ENCODE measurements at places on chromosomes 2 and 18. TPM values are rescaled to one million over a fixed set of nuclear protein-coding genes. Genes with fewer than 3 reads are reported as not detected.

UGT1A1 gene
- 0.61 TPM for total RNA-seq

TEX44 gene
- not detected for total RNA-seq

CENPA gene
- 11.6 TPM for total RNA-seq

AGAP1 gene
- total RNA-seq = 11.2 TPM

STAMBP gene
- total RNA-seq = 77.8 TPM

CMPK2 gene
- 0.26 TPM for total RNA-seq

ANO7 gene
- total RNA-seq = 2.5 TPM

GCG gene
- total RNA-seq = not detected

Data from mammary epithelial cell (primary cell).